ENCODE measurements at places on chromosomes 3 and 15. TPM values are rescaled to one million over a fixed set of nuclear protein-coding genes. Genes with fewer than 3 reads are reported as not detected.

DNA sequence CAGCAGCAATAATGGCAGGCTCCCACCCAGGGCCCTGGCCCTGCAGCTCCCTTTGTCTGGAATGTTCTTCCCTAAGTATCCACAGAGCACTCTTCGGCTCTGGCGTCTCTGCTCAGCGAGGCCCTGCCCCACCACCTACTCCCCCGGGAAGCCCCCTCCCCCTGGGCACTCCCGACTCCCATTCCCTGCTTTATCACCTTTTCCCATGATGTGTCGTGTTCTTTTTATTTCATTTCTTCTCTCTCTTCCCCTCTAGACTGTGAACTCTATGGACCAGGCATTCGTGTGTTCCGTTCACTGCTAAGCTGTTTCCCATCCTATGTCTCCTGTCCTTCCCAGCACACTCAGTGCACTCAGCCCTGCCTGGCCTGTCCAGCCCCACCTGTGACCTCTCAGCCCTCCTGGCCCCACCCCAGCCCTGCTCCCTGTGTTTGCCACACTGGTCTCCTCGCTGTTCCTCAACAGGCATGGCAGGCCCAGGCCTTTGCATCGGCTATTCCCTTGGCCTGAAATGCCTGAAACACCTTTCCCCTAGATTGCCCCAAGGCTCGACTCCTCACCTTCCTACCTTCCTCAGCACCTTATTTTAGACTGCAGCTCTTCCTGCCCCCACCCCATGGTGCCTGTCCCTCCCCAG, 107.4 kb downstream of the TPRA1 start:
- DNase-seq, result no peak

GRCh38 chr3:172717493-172718088, 6.7 kb upstream of the NCEH1 start:
- DNase-seq, result no peak

DNA sequence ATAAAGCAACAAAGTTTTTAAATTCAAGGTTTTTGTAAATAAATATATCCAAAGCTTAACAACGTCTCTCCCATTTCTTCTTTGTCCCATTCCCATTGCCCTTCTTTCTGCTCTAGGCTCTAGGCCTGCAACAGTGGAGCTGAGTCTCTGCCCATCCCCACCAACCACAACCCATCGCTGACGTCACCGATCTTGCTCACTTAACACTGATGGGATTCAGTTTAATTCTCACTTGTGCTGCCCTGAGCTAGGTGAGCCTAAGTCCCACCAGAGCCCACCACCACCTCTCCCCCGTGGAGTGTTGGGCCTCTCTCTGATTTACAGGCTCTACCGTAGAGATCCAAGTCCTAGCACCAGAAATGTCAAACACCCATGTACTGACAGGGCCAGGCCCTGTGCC, 61.3 kb upstream of the RAB6B start:
- DNase-seq, result no peak

GRCh38 chr3:158711886-158712285, 20.4 kb downstream of the RARRES1 start:
- peak; percentile 61 for DNase-seq

GRCh38 chr3:99542767-99543518, 95.5 kb upstream of the COL8A1 start:
- DNase-seq, result no peak

The LYZL4 gene
- not detected for polyA plus RNA-seq
